Type B pancreatic cell (in vitro differentiated cells): ENCODE measurements at places on chromosomes 4 and X. TPM values are rescaled to one million over a fixed set of nuclear protein-coding genes. Genes with fewer than 3 reads are reported as not detected.

The MMRN1 gene
- total RNA-seq, result 0.17 and 4.7 TPM in 2 replicates

The SLC38A5 gene
- total RNA-seq, result 1.8 and 4.6 TPM in 2 replicates

The CXCL1 gene
- 3.8 and 5.7 TPM in 2 replicates for total RNA-seq

The FRG2 gene
- total RNA-seq, result not detected in 2 replicates

DNA sequence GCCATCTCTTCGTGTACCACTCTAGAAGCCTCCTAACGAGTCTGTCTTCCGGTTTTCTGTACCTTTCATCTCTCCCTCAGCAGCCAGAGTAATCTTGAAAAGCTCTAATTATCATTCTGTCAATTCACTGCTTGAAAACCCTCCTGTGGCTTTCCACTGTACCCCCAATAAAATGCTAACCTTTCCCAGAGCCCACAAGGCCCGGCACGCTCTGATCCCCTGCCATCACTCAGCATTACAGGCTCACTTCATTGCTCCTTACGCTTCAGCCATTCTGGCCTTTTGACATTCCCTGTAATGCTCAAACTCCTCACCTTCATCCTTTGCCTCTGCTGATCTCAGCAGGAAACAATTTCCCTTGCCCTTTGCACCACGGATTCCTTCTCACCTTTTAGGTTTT, 112.9 kb downstream of the ARHGAP10 start:
- no peak for DNase-seq

DNA sequence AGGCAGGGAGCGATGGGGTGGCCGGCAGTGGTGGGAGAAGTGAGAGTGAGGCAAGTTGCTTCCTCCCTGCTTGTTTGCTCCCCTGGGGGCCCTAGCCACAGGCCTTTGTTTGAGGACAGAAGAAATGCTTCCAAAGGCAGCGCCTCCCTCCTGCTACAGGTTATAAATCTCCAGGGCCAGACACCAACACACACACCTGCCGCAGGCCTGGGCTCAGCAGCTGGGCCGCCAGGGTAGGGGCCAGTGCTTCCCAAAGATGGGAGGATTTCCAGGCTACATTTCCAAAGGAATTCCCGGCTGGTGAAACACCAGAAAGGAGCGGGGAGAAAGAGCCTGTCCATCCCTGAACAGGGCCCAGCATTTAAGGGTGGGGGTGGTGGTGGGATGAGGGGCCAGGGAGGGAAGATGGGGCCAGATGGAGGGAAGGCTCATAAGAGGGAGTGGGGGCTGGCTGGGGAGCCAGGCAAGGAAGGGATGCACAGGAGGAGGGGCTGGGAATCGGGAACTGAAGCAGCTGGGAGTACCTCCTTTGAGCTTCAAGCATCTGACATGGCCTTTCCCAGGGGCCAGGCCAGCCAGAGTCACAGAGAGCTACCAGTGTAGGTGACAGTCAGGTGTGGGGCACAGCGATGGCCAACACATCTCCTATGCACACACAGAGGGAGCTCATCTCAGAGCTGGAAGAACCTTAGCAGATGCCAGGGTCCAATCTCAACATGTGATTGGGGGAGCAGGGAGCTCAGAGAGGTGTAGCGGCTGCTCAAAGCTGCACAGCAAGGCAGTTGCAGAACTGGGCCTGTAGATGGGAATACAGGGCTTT, 143.9 kb downstream of the PJA1 start:
- no peak for DNase-seq

DNA sequence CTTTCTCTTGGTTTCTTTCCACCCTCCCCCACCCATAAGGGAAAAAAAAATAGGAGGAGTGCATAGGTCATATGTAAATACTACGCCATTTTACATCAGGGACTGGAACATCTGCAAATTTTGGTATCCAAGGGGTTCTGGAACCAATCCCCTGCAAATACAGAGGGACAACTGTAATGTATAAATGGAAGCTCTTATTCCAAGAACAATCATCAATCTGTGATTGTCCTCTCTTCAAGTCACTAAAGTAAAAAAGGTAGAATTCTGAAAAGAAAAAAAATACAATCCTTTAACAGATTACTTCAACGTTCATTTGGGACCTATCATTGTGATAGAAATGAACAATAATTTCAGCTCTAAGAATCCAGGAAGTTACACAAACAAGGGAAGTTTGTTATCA, 13.6 kb downstream of the PPA2 start:
- no peak for DNase-seq

GRCh38 chr4:81818385-81818920, 346.7 kb upstream of the RASGEF1B start:
- DNase-seq, result no peak

GRCh38 chr4:6747294-6748051, 31.5 kb downstream of the BLOC1S4 start:
- DNase-seq, result no peak

- DNase-seq, result no peak
Observed at GRCh38 chrX:20181598-20182329, 40.1 kb upstream of the EIF1AX start.

GRCh38 chrX:18674417-18674787, 2.5 kb upstream of the RS1 start:
- no peak for DNase-seq

- DNase-seq, result no peak
Observed at GRCh38 chr4:165926307-165926706, 53.3 kb downstream of the TLL1 start.
